ENCODE measurements at places on chromosomes 6 and 20.

DNA sequence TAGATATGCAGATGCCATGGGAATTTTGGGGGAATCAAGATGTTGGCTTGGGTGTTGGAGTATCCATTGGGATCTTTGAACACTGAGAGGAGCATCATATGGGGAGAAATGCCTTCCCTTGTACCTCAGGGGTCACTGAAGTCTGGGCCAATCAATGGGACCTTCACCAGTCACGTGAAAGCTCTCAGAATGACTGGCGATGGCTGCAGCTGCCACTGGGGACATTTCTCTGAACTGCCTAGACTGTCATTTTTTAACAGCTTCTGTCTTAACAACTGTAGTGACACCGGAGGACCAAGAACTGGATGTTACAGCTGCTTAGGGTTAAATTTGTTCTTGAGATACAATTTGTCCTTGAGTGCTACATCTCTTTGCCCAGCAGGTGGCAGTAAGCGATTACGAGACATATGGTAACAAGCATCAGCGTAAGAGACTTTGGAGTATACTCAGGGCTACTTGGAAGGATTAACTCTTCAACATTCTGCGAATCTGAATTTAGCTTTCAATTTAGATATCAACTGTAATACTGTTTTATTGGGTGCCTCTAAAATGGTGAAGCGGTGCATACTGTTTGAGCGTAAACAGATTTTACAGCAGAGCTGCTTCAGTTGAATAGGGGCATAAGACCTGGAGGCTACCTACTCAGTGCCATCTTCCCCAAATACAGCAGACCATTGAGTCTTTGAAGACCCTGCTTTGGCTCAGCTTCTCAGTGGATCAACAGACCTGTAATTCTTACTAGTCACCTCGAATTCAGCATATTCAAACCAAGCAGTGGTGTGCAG lies 36.0 kb downstream of the CCN2 start:
- DNase-seq: no peak

GRCh38 chr6:26537160-26537845 lies 863 bp upstream of the HMGN4 start:
- DNase-seq: peak; percentile 95

DNA sequence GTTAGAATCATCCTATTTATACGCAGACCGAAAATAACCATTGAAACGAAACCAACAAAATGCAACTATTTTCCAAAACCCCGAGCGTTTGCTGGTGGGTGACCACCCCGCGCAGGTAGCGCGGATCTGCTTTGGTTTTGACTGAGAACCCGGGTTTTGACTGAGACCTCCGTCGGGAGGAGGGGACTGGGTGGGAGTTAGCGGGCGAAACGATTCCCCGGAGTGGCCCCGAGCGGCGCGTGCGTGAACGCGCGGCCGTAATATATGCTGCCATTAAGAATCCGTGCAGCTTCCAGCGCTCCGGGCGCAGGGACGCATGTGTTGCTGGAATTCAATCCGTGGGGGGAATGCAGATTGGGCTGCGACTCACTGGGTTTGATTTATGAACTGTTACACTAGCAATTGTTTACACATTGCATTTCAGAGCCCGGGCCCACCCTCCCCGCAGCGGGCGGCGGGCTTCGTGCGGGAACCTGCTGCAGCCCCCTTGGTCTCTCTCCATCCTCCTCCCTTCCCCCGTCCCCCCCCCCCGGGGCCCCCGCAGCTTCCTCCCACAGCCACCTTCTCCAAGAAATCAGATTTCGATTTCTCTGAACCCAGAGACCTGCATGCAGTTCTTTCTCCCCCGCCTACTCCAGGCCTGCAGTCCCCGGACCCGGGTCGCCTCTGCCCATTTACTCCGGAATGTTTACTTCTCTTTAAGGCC lies 9.9 kb downstream of the NRN1 start:
- peak; percentile 89 for DNase-seq

DNA sequence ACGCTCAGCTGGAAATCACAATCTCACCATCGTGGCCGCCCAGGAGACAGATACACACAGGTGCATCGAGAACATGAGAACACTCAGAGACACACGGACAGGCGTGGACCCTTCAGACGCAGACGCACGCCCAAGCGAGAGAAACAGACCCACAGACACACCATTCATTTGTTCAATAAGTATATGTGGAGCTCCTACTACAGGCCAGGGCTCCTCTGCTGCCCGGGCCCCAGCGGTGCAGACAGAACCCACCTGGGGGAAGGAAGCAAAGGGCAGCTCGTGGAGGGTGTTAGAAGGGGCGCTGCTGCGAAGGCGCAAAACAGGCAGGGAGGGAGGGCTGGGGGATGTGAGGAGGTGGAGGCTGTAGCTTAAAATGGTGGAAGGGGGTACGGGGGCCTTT lies 39.2 kb downstream of the SRC start:
- DNase-seq: no peak

DNA sequence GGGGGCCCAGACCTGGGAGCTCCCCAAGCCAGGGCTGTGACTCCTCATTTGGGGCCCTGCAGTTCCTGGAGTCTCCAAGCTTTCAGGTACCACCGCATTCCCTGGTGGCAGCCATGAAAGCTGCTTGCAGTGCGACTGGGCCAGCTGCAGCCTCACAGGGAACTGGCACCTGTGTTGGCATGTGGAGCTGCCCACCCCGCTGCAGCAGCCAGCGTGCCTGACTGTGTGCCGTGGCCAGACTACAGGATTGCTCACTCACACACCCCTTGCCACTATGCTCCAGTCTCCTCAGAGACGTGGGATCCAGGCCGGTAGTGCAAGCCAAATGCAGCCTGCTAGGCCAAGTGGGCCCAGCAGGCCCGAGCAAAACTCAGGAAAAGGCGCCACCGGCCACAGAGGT lies 450.7 kb downstream of the COL12A1 start:
- DNase-seq: no peak

- DNase-seq: no peak
These were observed 763 bp downstream of the C6orf47 start for GRCh38 chr6:31659649-31660380.

DNA sequence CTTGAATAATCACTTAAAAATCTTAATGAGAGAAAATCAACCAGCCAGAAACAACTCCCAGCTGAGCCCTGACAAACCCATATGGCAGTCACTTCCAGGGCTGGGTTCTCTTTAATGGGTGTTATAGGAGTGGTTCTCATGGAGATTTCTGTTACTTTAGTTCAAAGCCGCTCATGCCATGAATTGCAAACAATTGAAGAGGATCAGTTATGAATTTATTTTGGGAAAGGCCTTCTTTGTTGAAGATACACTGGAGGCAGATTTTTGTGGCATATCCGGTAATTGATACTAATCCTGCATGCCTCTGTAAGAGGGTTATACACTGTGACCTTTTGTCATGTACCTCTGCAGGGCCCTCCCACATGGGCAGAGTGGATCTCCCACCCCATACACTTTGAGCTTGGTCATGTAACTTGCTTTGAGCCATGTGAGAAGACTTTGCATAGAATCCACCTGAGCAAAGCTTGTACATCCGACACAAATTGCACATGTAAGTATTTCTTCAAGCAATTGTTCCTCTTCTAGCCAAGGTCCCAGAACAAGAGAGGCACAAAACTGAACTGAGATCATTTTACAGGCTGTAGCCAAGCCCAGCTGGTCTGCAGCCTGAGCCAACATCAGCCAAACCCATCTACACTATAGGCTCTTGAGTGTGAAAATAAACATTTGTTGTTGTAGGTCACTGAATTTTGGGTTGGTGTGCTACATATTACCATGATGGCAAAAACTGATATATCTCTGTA lies 492.3 kb downstream of the PREX1 start:
- no peak for DNase-seq
